Muscle of leg (tissue), 16 donors: ENCODE measurements at places on chromosomes 4 and X. TPM values are rescaled to one million over a fixed set of nuclear protein-coding genes. Genes with fewer than 3 reads are reported as not detected.

PPP3CA gene
- 25.9 TPM for total RNA-seq

HTRA3 gene
- 46.8 TPM for total RNA-seq

LNX1 gene
- 2.4 TPM for total RNA-seq

UGT2A3 gene
- total RNA-seq, result not detected

RNF212 gene
- total RNA-seq, result 3.2 TPM

FGFR3 gene
- total RNA-seq, result 0.89 TPM

FBXO8 gene
- 22.0 TPM for total RNA-seq

HUWE1 gene
- total RNA-seq, result 52.4 TPM

TCEAL7 gene
- 155 TPM for total RNA-seq

PCSK1N gene
- total RNA-seq, result not detected

P2RY10 gene
- 0.84 TPM for total RNA-seq

SPANXN3 gene
- not detected for total RNA-seq

CENPC gene
- 23.4 TPM for total RNA-seq

SLC49A3 gene
- total RNA-seq, result 2.9 TPM

ETFDH gene
- total RNA-seq, result 24.3 TPM

SLITRK4 gene
- 4.7 TPM for total RNA-seq

PGAM4 gene
- 0.13 TPM for total RNA-seq

USP17L5 gene
- total RNA-seq, result not detected

ARMCX4 gene
- 18.5 TPM for total RNA-seq

PAGE4 gene
- 1.2 TPM for total RNA-seq

GYPB gene
- total RNA-seq, result 5.3 TPM

FGF16 gene
- 2.3 TPM for total RNA-seq

AMER1 gene
- total RNA-seq, result 6.2 TPM

CD40LG gene
- not detected for total RNA-seq

TCP11X2 gene
- total RNA-seq, result not detected

HSFX4 gene
- total RNA-seq, result 0.53 TPM

FRMPD3 gene
- total RNA-seq, result 0.04 TPM

DAPP1 gene
- total RNA-seq, result 1.9 TPM

FRMD7 gene
- total RNA-seq, result 1.3 TPM

PPP1R3F gene
- total RNA-seq, result 5.5 TPM

DMRTC1 gene
- not detected for total RNA-seq

ZFYVE28 gene
- 2.6 TPM for total RNA-seq

GYPE gene
- 1.2 TPM for total RNA-seq

TLR3 gene
- 1.6 TPM for total RNA-seq

GPR82 gene
- total RNA-seq, result 0.04 TPM

DMD gene
- 106 TPM for total RNA-seq

USP26 gene
- not detected for total RNA-seq

GSX2 gene
- total RNA-seq, result 0.04 TPM

NHS gene
- 1.5 TPM for total RNA-seq

GALNTL6 gene
- 0.53 TPM for total RNA-seq

PFKFB1 gene
- 0.35 TPM for total RNA-seq

SORCS2 gene
- total RNA-seq, result 9.1 TPM

GRIA2 gene
- 5.3 TPM for total RNA-seq

CCNQ gene
- total RNA-seq, result 14.1 TPM

PHEX gene
- total RNA-seq, result 4.9 TPM

RBM46 gene
- total RNA-seq, result 0.09 TPM

TENT5D gene
- total RNA-seq, result not detected

ARMCX2 gene
- 102 TPM for total RNA-seq

USP17L24 gene
- total RNA-seq, result not detected

OPHN1 gene
- total RNA-seq, result 15.6 TPM
